ENCODE measurements at places on chromosomes 16 and 17. TPM values are rescaled to one million over a fixed set of nuclear protein-coding genes. Genes with fewer than 3 reads are reported as not detected.
A peak's percentile ranks its signal among the peaks of the same experiment; 100 is the strongest.

DNA sequence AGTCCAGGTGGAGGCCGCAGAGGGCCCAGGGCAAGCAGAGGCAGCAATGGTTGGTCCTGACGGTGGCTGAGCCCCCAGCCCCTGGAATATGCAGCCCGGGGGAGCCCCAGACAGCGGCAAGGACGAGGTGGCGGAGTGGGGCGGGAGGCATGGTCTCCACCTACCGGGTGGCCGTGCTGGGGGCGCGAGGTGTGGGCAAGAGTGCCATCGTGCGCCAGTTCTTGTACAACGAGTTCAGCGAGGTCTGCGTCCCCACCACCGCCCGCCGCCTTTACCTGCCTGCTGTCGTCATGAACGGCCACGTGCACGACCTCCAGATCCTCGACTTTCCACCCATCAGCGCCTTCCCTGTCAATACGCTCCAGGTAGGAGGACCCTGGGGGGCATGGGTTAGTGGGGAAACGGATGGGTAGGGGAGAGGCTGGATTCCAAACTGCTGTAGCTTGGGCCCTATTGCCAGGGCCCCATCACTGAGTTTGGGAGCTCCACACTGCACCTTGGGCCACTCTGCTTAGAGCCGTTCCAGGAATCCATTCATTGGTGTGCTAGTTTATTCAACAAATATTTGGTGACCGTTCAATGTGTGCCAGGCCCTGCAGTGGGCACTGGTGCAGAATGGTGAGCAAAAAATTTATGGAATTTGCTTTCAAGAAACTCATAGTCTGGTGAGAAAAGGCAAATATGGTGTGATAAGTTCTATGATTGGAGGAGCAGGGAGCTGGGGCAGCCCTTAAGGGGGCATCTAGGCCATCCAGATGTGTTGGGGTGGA, 3.8 kb downstream of the RASL10B start:
- no peak overlapping the region for H3K4me3 ChIP-seq
- peaks cover 10% of the 10 kb centered on the region for H3K4me1 ChIP-seq
- no peaks in the 10 kb centered on the region for H3K36me3 ChIP-seq

GRCh38 chr16:16147316-16147999, 75.8 kb downstream of the ABCC6 start:
- no peak overlapping the region for H3K27ac ChIP-seq
- peaks cover 8% of the 10 kb centered on the region for H3K27me3 ChIP-seq
- no peaks in the 10 kb centered on the region for H3K36me3 ChIP-seq
- DNase-seq, result no peak
- no peak overlapping the region for H3K4me3 ChIP-seq

DNA sequence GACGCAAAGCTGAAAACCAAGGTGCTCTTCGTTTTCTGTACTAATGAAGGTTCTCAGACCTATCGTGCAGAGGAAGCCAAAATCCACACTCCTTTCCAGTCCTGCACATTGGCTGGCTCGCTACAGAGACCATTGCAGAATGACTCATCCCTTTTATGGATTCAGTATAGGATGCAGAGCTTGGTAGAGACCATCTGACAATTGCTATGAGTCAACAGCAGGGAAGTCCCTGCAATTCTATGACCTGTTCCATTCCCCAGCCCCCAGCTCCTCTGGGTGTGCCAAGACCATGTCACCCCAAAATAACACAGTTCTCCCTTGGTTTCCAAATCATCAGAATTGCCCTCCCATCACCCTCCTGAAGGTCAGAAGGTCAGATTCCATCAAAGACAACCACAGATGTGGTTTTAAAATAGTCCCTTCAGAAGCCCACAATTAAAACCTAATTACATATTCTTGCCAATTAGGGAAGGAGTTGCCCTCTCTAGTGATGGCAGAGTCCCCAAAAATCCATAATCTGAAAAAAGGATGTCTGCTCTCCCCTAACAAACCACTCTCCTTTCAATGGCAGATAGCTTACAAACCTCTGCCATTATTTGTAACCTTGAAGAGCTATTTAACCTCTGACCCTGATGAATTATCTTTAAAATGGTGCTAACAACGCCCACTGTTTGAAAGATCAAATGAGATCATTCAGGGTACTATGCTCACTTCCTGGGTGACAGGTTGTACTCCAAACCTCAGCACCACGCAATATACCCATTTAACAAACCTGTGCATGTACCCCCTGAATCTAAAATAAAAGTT, 108.2 kb upstream of the RBBP6 start:
- H3K27ac ChIP-seq, result no peak overlapping the region
- no peaks in the 10 kb centered on the region for H3K36me3 ChIP-seq
- DNase-seq, result no peak
- no peaks in the 10 kb centered on the region for H3K4me1 ChIP-seq
- H3K27me3 ChIP-seq, result no peaks in the 10 kb centered on the region

DNA sequence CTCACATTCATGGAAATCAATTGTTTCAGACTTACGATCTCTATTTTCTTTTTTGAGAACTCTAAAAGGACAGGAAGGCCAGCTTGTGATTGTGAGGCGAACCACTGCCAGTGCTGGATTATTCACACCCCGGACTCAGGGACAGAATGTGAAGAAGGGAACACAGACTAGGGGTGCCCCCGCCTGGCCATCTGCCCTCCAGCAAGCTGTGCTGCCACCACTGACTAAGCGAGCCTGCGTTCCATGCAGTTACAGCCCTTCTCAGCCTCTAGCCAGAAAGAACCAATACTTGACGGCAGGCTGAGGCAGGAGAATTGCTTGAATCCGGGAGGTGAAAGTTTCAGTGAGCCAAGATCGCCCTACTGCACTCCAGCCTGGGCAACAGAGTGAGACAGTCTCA, 2.8 kb downstream of the HAGH start:
- H3K4me1 ChIP-seq, result peaks cover 14% of the 10 kb centered on the region
- peak; percentile 33 for DNase-seq
- H3K27ac ChIP-seq, result no peak overlapping the region
- no peaks in the 10 kb centered on the region for H3K27me3 ChIP-seq
- peaks cover 36% of the 10 kb centered on the region for H3K36me3 ChIP-seq
- H3K4me3 ChIP-seq, result no peak overlapping the region

DNA sequence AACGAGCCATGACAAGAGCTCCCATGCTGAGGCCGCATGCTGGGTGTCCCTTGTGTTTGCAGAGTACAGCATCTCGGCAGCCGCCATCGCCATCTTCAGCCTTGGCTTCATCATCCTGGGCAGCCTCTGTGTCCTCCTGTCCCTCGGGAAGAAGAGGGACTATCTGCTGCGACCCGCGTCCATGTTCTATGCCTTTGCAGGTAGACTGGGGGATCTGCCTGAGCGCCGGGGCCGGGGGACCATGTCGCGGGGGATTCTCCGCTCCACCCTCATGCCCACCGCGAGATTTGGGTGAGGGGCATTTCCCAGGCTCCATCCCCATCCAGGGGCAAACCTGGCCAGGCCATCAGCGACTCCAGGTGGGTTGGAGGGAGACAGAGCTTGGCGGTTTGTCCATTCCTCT, 10.7 kb downstream of the CACNG1 start:
- H3K4me3 ChIP-seq, result no peak overlapping the region
- H3K36me3 ChIP-seq, result peaks cover 23% of the 10 kb centered on the region
- peaks cover 64% of the 10 kb centered on the region for H3K4me1 ChIP-seq
- H3K27ac ChIP-seq, result peak overlapping the region; percentile 3

- DNase-seq, result no peak
- H3K27me3 ChIP-seq, result no peaks in the 10 kb centered on the region
- H3K27ac ChIP-seq, result no peak overlapping the region
- peaks cover 24% of the 10 kb centered on the region for H3K4me1 ChIP-seq
- H3K36me3 ChIP-seq, result peaks cover 27% of the 10 kb centered on the region
Observed at GRCh38 chr17:19338031-19338990, 24.2 kb downstream of the B9D1 start.

DNA sequence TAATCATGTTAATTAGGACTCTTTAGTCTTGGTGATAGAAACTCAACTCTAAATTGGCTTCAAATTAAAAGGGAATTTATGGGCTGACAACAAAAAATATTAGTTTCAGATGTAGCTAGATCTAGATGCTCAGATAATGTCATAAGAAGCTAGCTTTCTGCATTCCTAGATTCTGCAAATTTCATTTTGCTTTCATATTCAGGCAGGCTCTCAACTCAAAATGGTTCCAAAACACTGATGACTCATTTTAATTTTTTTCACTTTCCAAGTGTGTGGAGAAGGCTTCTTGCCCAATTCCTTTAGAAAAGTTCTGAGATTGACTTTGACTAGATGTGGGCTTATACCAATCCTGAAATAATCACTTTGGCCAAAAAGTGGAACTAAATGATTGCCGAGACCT, 236.7 kb upstream of the GOT2 start:
- H3K4me1 ChIP-seq, result no peaks in the 10 kb centered on the region
- H3K27me3 ChIP-seq, result no peaks in the 10 kb centered on the region
- H3K4me3 ChIP-seq, result no peak overlapping the region

DNA sequence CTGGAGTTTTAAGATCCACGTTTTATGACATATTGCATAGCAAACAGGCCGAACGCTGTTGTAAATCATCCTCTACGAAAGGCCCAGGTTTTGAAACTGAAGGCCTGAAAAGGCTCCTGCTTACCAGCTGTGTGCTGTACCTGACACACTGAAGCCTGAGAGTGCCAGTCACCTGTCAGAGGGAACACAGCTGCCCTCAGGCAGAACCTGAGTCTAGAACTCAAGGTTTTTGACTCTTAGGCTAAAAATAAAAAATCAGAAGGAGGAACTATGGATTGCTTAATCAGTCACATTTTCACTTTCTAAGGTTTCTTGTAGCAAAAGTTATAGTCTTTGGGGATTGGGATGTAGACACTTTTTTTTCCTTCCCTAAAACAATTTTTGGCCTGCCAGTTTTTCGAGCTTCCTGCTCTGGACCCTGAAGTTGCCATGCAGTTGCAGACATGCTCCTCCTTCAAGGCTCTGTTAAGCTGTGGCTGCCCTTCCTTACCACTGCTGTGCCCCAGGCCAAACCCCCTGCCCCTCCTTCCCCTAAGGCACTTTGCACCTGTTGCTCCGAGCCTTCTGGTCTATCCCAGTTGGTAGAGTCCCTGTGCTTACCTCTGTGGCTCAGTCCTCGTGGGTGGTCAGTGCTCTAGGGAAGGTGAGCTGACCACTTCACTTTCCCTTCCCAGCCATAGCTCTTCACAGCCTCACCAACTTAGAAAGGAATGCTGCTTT, 56.6 kb downstream of the TENT4B start:
- peaks cover 28% of the 10 kb centered on the region for H3K4me1 ChIP-seq
- H3K4me3 ChIP-seq, result no peak overlapping the region
- no peaks in the 10 kb centered on the region for H3K27me3 ChIP-seq

- H3K27ac ChIP-seq, result no peak overlapping the region
- peaks cover 21% of the 10 kb centered on the region for H3K4me1 ChIP-seq
- no peak for DNase-seq
Observed at GRCh38 chr16:85120006-85120340, 7.7 kb upstream of the CIBAR2 start.

- no peak for DNase-seq
- H3K27ac ChIP-seq, result no peak overlapping the region
- peaks cover 86% of the 10 kb centered on the region for H3K27me3 ChIP-seq
- H3K36me3 ChIP-seq, result no peaks in the 10 kb centered on the region
- H3K4me3 ChIP-seq, result no peak overlapping the region
- peaks cover 4% of the 10 kb centered on the region for H3K4me1 ChIP-seq
Observed at GRCh38 chr17:36926226-36926625, 11.0 kb upstream of the LHX1 start.

GRCh38 chr17:10088444-10088843, 110.0 kb downstream of the GAS7 start:
- H3K27me3 ChIP-seq, result no peaks in the 10 kb centered on the region
- no peaks in the 10 kb centered on the region for H3K36me3 ChIP-seq
- H3K27ac ChIP-seq, result no peak overlapping the region

DNA sequence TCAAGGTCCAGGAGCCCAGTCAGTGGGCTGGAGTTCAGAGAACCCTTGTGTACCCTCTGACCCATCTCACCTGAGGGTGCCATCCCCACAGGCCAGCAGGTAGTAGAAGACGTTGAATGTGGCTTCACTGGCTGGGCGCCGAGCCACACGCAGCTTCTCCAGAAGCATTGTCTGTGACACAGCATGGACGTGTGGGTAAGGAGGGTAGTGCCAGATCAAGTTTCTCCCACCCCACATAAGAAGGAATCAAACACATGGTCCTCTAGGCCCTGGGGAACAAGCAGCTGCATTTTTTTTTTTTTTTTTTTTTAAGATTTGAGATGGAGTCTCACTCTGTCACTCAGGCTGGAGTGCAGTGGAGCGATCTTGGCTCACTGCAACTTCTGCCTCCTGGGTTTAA, 60.9 kb downstream of the MYO18A start:
- H3K36me3 ChIP-seq, result peaks cover 85% of the 10 kb centered on the region
- H3K27me3 ChIP-seq, result no peaks in the 10 kb centered on the region
- peaks cover 9% of the 10 kb centered on the region for H3K4me1 ChIP-seq
- H3K27ac ChIP-seq, result no peak overlapping the region
- no peak overlapping the region for H3K4me3 ChIP-seq

GRCh38 chr17:45405250-45406086, 27.2 kb downstream of the ARHGAP27 start:
- peaks cover 21% of the 10 kb centered on the region for H3K4me1 ChIP-seq
- H3K27me3 ChIP-seq, result peaks cover 20% of the 10 kb centered on the region
- H3K27ac ChIP-seq, result no peak overlapping the region
- peaks cover 3% of the 10 kb centered on the region for H3K36me3 ChIP-seq

GRCh38 chr16:57270221-57271062, 14.0 kb downstream of the PLLP start:
- no peaks in the 10 kb centered on the region for H3K4me1 ChIP-seq
- no peaks in the 10 kb centered on the region for H3K36me3 ChIP-seq
- H3K27me3 ChIP-seq, result no peaks in the 10 kb centered on the region
- no peak overlapping the region for H3K4me3 ChIP-seq
- H3K27ac ChIP-seq, result no peak overlapping the region
- no peak for DNase-seq

- peak overlapping the region; percentile 64 for H3K4me3 ChIP-seq
- H3K27me3 ChIP-seq, result no peaks in the 10 kb centered on the region
- peaks cover 8% of the 10 kb centered on the region for H3K36me3 ChIP-seq
- H3K4me1 ChIP-seq, result peaks cover 23% of the 10 kb centered on the region
- DNase-seq, result no peak
Observed at GRCh38 chr16:3881499-3881990, 1.0 kb upstream of the CREBBP start.

DNA sequence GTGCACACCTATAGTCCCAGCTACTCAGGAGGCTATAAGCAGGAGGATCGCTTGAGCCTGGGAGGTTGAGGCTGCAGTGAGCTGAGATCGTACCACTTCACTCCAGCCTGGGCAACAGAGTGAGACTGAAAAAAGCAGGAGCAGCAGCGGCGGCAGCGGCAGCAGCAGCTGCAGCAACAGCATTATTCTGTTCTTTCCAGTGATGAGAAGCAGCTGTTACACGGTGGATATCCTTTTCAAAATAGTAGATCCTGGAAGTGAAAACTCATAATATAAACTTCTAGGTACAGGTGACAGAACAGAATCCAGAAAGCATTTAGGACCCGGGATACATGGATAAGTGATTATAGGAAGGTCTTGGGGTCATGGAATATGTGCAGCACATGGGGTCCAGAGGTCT, 17.8 kb upstream of the HNF1B start:
- H3K4me1 ChIP-seq, result no peaks in the 10 kb centered on the region
- H3K4me3 ChIP-seq, result no peak overlapping the region
- no peak for DNase-seq

The SRL gene
- 365 TPM for total RNA-seq

The EVI2A gene
- total RNA-seq, result 2.6 TPM

The CD300H gene
- not detected for total RNA-seq

The HAS3 gene
- 0.58 TPM for total RNA-seq

The RND2 gene
- total RNA-seq, result 0.35 TPM

The SLFN13 gene
- total RNA-seq, result 2.7 TPM

The C16orf96 gene
- total RNA-seq, result 0.53 TPM
